A549 treated with CpdA at 1 μM for 4 hours (cell line): ENCODE measurements at places on chromosomes 3 and 15. TPM values are rescaled to one million over a fixed set of nuclear protein-coding genes. Genes with fewer than 3 reads are reported as not detected.

Gene GRM2
- 0.05 to 0.18 TPM (median 0.09 TPM) in 4 of 5 replicates, not detected in the other for total RNA-seq

Gene COL8A1
- total RNA-seq = not detected in 5 replicates

Gene TSEN2
- 15.0 to 19.1 TPM (median 17.4 TPM) in 5 replicates for total RNA-seq

Gene CPB1
- total RNA-seq = not detected in 5 replicates

Gene SRGAP3
- 0.62 to 0.89 TPM (median 0.71 TPM) in 5 replicates for total RNA-seq

Gene MASP1
- total RNA-seq = 0.01 to 0.05 TPM in 2 of 5 replicates, not detected in the others

Gene FYCO1
- total RNA-seq = 4.3 to 6.6 TPM (median 5.3 TPM) in 5 replicates

Gene PATL2
- total RNA-seq = 0.08 to 0.34 TPM (median 0.13 TPM) in 3 of 5 replicates, not detected in the others

Gene RASL12
- total RNA-seq = 0.09 to 0.16 TPM (median 0.11 TPM) in 4 of 5 replicates, not detected in the other

Gene BFSP2
- not detected in 5 replicates for total RNA-seq

Gene CA12
- total RNA-seq = 144 to 163 TPM (median 160 TPM) in 5 replicates

Gene PP2D1
- not detected in 5 replicates for total RNA-seq

Gene SAMD7
- total RNA-seq = not detected in 5 replicates

Gene STXBP5L
- total RNA-seq = not detected in 5 replicates

Gene PRICKLE2
- 1.9 to 3.4 TPM (median 2.1 TPM) in 5 replicates for total RNA-seq

Gene ADCY5
- total RNA-seq = 0.23 to 0.47 TPM (median 0.38 TPM) in 5 replicates

Gene SCN5A
- 0.70 to 1.4 TPM (median 0.76 TPM) in 5 replicates for total RNA-seq

Gene CCDC54
- not detected in 5 replicates for total RNA-seq

Gene PYGO1
- 6.5 to 8.3 TPM (median 6.9 TPM) in 5 replicates for total RNA-seq

Gene AHSG
- total RNA-seq = 0.09 to 0.12 TPM (median 0.11 TPM) in 3 of 5 replicates, not detected in the others

Gene CPNE9
- 0.13 to 0.41 TPM (median 0.23 TPM) in 4 of 5 replicates, not detected in the other for total RNA-seq

Gene RLBP1
- not detected in 5 replicates for total RNA-seq

Gene NCBP2
- 45.3 to 54.3 TPM (median 47.6 TPM) in 5 replicates for total RNA-seq

Gene ZIC1
- total RNA-seq = 0.02 TPM in 1 of 5 replicates, not detected in the others

Gene TMEM266
- 0.05 to 0.10 TPM (median 0.06 TPM) in 3 of 5 replicates, not detected in the others for total RNA-seq

Gene ZNF619
- 1.3 to 1.9 TPM (median 1.8 TPM) in 5 replicates for total RNA-seq

Gene IL12A
- 0.58 to 1.2 TPM (median 0.92 TPM) in 5 replicates for total RNA-seq

Gene CCR9
- total RNA-seq = not detected in 5 replicates

Gene CYP1A2
- not detected in 5 replicates for total RNA-seq

Gene RPP25
- total RNA-seq = 18.9 to 28.8 TPM (median 27.3 TPM) in 5 replicates

Gene LNP1
- 0.79 to 1.1 TPM (median 0.85 TPM) in 5 replicates for total RNA-seq

Gene SLC22A13
- 0.06 to 0.12 TPM (median 0.10 TPM) in 3 of 5 replicates, not detected in the others for total RNA-seq

Gene GOLGA8G
- total RNA-seq = 0.02 TPM in 1 of 5 replicates, not detected in the others

Gene ZBTB47
- total RNA-seq = 4.7 to 7.5 TPM (median 5.9 TPM) in 5 replicates

Gene DCUN1D1
- 15.7 to 20.2 TPM (median 18.4 TPM) in 5 replicates for total RNA-seq

Gene KCNH8
- total RNA-seq = not detected in 5 replicates

Gene SORD
- total RNA-seq = 31.3 to 39.4 TPM (median 37.4 TPM) in 5 replicates

Gene CFAP44
- total RNA-seq = 1.7 to 2.5 TPM (median 2.2 TPM) in 5 replicates

Gene GCHFR
- 5.6 to 8.3 TPM (median 6.7 TPM) in 5 replicates for total RNA-seq
